GM12878 (cell line): ENCODE measurements at places on chromosomes 11 and 22. TPM values are rescaled to one million over a fixed set of nuclear protein-coding genes. Genes with fewer than 3 reads are reported as not detected.

GRCh38 chr11:90639461-90639993 is 416.7 kb upstream of the CHORDC1 start:
- no peak for DNase-seq

GRCh38 chr11:123517559-123518364 is 87.7 kb downstream of the GRAMD1B start:
- peak; percentile 51 for DNase-seq

GRCh38 chr22:48138427-48138826 is 1376.0 kb downstream of the TBC1D22A start:
- DNase-seq, result no peak

DNA sequence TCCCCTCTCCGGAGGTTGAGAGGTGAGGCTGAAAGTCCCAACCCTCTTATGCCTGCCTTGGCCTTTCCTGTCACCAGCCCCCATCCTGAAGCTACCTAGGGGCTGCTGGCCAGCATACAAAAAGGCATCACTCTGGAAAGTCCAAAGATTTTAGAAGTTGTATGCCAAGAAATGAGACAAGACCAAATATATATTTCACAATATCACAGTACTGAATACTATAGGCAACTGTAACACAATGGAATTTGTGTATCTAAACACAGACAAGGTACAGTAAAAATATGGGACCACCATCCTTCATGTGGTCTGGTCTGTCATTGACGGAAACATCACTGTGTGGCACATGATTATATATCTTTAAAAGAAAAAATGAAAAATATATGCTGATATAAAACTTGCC is 4.2 kb downstream of the KLHL22 start:
- no peak for DNase-seq

DNA sequence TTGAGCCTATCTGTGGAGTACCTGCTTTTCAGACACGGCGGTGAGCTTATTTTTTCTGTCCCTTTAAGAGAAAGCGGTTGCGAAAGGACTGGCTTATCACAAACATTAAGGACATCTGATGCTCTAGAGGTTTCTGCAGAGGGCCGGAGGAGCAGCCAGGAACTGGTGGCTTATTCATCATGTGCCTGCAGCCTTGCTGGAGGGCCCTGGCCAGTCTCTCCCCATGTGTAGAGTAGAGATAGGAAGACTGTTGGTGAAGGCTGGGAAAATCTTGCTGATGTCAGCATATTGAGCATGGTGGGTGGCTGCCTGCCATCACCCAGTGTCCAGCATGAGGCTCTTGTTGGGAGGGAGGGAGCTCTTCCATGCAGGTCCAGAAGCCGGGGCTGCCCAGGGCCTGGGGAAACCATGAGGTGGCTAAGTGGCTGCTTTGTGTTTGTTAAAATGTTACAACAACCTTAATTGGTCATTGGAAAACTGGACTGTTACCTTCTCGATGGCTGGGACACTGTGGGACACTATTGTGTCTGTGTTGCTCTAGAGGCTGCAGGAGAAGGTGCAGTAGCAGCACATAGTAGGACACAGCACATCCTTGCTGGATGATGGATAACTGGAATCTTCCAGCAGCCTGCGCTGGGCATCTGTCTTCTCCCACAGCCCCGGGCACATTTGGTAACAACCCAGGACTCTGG is 54.3 kb downstream of the TSPAN18 start:
- DNase-seq, result no peak

GRCh38 chr11:2911785-2912391 is 17.3 kb downstream of the PHLDA2 start:
- DNase-seq, result no peak

GRCh38 chr11:10162222-10162621 is 131.8 kb downstream of the SBF2 start:
- DNase-seq, result no peak

Gene HTR3A
- not detected in 2 replicates for total RNA-seq
